Tibial artery (tissue), 4 donors: ENCODE measurements at places on chromosomes 13 and 19.

GRCh38 chr19:13881692-13882418 is 4.9 kb downstream of the NANOS3 start:
- DNase-seq: no peak

DNA sequence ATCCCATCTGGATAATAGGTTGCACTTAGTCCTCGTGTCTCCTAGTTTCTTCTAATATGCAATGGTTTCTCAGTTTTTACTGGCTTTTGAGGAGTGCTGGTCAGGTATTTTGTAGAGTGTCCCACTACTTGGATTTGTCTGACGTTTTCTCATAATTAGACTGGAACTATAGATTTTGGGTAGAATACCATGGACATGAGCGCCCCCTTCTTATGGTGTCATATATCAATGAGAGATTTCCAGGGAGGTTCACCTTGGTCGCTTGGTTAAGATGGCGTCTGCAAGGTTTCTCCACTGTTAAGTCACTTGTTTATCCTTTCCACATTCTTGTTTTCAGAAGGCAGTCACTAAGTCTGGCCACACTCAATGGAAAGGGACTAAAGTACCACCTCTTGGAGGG is 6.7 kb downstream of the SOHLH2 start:
- no peak for DNase-seq

DNA sequence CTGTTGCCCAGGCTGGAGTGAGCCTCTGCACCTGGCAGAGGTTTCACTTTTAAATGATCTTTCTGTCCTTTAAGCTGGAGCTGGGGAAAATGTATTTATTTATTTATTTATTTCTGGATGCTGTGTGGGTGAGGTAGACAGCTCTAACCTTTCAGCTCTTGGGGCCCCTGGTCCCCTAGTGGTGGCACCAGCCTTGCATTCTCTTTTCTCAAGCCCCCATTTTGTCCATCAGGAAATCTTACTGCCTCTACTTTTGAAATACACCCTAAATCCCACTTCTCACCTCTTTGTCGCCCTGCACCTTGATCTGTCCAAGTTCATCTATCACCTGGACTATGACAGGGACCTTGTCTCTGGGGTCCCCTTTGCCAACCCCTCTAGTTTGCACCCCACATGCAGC is 2.1 kb upstream of the B9D2 start:
- no peak for DNase-seq

- DNase-seq: no peak
Measured at GRCh38 chr19:48606463-48607358, at the start of gene SPACA4. Gene SPACA4 (plus strand): TSS chr19:48606742. CDS start chr19:48606979, 237 bp downstream.

- DNase-seq: no peak
Measured at GRCh38 chr13:95926231-95926630, 127.0 kb downstream of the UGGT2 start.

DNA sequence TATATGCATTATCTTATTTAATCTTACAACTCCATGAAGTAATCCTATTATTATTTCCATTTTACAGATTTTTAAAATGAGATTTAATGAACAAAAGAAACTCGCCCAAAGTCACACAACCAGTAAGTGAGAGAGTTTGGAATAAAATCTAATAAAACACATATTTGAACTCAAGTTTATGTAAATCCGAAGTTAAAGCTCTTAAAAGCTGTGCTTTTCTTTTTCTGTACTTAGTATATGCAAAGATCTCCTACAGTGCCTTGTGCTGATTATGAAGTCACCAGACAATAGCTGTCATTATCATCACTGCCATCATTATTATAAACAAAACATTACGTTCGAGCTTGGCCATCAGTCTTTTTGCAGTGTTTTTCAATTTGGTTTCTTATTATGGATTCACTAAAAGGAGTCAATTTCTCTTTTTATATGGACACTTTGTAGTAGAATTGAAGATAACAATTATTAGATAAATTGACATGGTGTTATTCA is 29.7 kb upstream of the ENOX1 start:
- DNase-seq: no peak

DNA sequence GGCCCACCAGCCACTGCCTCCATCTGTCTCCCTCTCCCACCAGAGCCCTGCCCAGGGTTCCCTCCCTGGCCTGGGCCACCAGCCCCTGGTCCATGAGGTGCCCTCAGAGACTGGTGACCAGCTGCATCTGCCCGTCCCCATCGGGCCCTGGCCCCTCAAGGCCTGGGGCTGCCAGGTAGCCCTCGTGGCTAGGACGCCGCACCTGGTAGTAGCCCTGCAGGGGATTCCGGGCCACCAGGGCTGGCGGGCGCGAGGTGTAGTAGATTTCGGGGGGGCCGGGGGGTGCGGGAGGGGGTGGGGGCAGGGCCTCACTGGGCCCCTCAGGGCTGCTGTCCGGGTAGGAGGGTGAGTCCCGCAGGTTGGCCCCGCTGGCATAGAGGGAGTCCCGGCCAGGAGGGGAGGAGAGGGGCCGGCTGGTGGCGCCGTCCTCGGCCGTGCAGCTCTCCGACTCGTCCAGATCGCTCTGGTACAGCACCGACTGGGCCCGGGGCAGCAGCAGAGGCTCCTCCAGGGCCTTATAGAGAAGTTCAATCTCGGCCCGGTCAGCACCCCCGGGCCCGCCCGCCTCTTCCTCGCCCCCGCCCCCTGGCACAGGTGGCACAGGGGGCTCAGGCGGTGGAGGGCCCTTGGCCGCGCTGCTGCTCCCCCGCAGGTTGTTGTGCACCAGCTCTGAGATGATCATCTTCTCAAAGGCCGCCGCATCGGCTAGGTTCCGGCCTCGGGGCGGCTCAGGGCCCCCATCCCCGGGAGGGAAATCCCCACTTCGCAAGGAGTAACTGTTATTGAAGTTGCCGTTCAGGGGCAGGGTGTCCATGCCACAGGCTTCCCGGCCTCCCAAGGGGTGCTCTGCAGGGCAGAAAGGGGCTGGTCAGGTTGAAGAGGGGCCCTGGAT is 14.6 kb upstream of the ASF1B start:
- no peak for DNase-seq

GRCh38 chr19:51820831-51821446 is 26.0 kb downstream of the FPR3 start:
- no peak for DNase-seq

- DNase-seq: no peak
Measured at GRCh38 chr13:107088061-107088460, 520.1 kb upstream of the ARGLU1 start.

DNA sequence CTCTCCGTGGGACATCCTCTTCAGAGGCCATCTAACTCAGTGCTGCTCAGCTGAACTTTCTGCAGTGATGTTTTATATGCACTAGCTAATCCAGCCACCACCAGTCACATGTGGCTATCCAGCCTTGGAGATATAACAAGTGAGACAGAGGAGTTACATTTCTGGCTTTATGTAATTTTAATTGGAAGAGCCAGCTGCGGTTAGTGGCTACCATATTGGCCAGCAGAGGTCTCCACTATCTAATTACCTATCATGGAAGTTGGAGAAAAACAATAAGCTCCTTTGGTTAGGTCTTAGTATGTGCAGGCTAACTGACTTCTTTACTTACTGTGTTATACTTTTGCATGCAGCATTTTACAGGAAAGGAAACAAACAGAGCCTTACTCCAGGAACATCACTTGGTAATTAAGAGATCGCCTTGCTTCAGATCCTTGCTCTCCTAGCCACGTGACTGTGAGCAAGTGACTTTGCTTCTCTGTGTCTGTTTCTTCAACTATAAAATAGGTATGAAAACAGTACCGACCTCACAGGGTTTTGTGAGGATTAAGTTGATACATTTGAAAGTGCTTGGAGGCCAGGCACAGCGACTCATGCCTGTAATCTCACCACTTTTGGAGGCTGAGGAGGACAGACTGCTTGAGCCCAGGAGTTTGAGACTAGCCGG is 1.6 kb upstream of the KLK10 start:
- no peak for DNase-seq

- DNase-seq: no peak
Measured at GRCh38 chr13:23716401-23716800, 146.2 kb downstream of the TNFRSF19 start.

DNA sequence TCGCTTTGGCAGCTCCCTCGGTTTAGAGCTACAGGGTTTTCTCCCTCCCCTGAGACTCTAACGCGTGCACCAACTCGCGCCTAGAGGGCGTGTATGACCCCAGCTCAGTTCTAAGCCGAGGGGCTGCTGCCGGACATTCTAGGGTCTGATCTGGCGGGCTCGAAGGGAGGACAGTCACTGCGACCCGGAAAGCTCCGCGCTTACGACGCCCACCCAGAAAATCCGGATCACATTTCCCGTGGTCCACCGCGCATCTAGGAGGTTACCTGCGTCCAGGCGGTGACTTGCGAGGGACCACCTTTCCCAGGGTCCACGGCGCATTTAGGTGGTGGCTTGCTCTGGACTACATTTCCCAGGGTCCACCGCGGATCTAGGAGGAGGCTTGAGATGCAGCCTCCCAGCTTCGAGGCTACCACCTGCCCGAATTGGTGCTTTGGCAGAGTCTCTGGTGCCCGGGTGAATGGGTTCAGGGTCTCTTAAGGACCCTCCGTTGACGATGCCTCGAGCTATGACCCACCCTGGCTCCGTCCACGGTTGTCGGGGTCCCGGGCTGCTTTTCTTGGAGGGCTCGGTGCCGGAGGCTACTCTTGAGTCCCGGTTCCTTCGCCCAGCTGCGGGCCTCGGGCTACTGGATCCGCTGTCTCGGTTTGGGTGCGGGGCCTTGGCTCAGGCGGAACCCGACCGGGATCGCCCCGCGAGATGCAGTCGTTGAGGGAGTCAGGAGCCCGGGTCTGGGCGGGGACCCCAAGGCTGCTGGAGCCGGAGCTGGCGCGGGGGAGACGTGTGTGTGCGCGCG is 30.5 kb downstream of the ZNF146 start:
- no peak for DNase-seq

- DNase-seq: no peak
Measured at GRCh38 chr19:55493052-55493644, 4.9 kb downstream of the SSC5D start.

DNA sequence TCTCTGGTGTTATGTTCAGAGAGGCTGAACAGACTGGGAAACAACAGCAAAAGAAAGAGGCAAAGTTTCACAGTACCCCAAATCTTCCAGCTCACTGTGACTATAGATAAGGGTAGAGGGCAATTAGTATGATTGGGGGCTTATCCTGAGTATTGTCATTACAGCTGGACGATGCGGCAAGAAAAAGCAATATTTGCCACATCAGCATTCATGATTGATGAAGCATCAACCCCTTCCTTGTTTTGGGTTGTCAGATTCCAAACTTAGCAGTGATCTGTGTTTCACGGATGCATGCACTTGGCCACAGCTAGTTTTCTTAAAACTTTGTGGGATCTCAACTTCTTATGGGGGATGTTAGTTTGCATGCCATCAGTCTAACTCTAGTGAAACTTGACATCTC is 348.8 kb upstream of the SLITRK5 start:
- DNase-seq: no peak

- no peak for DNase-seq
Measured at GRCh38 chr13:64052521-64052920, 2636.9 kb upstream of the PCDH20 start.

DNA sequence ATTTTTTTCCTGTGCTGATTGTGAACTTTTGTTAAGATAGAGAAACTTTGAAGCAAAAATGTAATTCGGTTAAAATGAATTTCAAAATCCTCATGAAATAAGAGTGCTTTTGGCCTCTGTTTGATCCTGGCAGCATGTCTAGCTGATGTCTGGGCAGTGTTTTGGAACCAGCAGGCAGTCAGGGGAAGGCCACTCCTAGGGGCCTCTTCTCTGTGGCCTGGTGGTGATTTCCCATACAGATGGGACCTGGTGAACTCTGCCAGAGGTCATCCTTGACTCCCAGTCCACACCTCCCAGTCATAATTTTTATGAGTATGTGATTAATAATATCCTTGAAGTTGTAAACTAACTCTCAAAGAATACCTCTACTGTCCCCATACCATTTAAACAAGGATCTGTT is 226.6 kb downstream of the PCCA start:
- DNase-seq: no peak

DNA sequence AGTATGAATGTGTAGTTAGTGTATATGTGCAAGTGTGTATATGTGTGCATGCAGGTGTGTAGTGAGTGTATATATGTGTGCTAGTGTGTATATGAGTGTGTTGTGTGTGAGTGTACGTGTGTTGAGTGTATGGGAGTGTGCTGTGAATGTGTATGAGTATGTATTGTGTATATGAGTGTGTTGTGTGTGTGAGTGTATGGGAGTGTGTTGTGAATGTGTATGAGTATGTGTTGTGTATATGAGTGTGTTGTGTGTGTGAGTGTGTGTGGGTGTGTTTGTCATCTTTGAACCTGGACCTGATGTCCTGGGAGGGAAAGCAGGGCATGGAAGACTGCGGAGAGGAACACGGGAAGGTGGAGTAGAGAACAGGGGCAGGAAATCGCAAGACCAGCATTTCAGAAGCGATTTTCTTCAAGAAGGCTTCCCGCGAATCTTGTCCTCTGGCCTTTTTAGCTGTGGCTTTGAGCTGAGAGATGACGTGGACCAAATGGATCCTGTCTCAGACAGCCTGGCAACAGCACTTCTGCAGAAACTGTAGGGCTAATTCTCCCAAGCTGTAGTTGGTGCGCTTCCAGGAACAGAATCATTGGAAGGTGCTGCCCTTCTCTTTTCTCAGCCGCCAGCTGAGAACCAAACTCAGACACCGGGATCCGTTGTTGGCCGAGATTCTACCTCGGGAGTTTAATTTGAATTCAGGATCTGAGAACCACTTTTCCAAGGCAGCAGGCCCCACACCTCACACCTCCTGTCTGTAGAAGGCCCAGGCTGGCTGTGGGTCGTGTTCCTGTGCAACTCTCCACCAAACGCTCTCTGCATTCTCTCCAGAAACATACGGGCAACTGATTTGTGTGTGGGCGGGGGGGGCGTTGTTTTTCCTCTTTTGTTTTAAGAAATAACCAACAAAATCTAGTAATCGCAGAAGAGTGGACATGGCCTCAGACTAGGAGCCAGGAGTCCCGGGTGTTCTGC is 94.7 kb upstream of the RAP2A start:
- DNase-seq: peak; percentile 83

DNA sequence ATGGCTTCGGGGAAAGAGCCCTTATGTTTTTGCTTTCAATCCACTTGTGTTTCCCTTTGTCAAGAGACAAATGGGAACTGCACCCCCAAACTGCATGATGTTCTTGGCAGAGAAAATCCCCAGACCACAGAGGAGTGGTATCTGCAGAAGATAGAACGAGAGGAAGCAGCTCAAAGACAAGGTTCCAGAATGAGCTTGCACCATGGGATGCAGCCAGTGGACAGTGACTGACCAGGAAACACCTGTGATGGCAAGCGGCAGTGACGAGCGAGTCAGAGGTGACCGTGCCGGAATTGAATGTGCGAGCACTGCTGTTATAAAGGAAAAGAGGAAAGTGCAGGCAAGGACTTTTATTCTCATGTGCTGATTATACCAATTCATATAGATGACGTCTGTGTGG is 46.3 kb downstream of the IRS2 start:
- no peak for DNase-seq
